T-helper 17 cell (primary cell): ENCODE measurements at places on chromosomes 3 and 15. TPM values are rescaled to one million over a fixed set of nuclear protein-coding genes. Genes with fewer than 3 reads are reported as not detected.

Gene CSPG4
- 0.08 TPM for total RNA-seq

Gene SLC25A36
- total RNA-seq: 105 TPM

Gene FETUB
- total RNA-seq: not detected

Gene SLC28A1
- not detected for total RNA-seq

Gene SLC51A
- not detected for total RNA-seq

Gene ROBO2
- total RNA-seq: not detected

Gene ARGFX
- not detected for total RNA-seq

Gene FEZF2
- not detected for total RNA-seq

Gene GOLGA8S
- total RNA-seq: 0.21 TPM

Gene C3orf85
- total RNA-seq: not detected

Gene FAM107A
- total RNA-seq: not detected

Gene CCR9
- total RNA-seq: 4.0 TPM

Gene SLC12A1
- total RNA-seq: not detected

Gene PLSCR5
- total RNA-seq: not detected

Gene AADAC
- total RNA-seq: not detected

Gene ACP3
- total RNA-seq: 0.34 TPM

Gene ALG3
- total RNA-seq: 24.1 TPM

Gene TM4SF1
- total RNA-seq: 0.83 TPM

Gene C3orf20
- total RNA-seq: 0.12 TPM

Gene PRICKLE2
- total RNA-seq: 0.37 TPM

Gene IFRD2
- total RNA-seq: 46.7 TPM

Gene EPHA3
- not detected for total RNA-seq

Gene EOMES
- total RNA-seq: 0.55 TPM

Gene HYKK
- 2.0 TPM for total RNA-seq

Gene PRR23A
- not detected for total RNA-seq

Gene CDCP1
- total RNA-seq: 0.31 TPM

Gene MAGI1
- total RNA-seq: not detected

Gene CLPX
- 35.0 TPM for total RNA-seq

Gene MESP2
- not detected for total RNA-seq
